ENCODE measurements at places on chromosomes 16 and 17.

- DNase-seq, result peak; percentile 41
Measured at GRCh38 chr16:87653234-87653633, 50.9 kb downstream of the JPH3 start.

GRCh38 chr17:34241062-34241461, 14.0 kb upstream of the CCL2 start:
- DNase-seq, result no peak

- no peak for DNase-seq
Measured at GRCh38 chr17:40307001-40307730, 1.8 kb upstream of the RARA start.

- no peak for DNase-seq
Measured at GRCh38 chr16:83046664-83047063, 419.9 kb downstream of the CDH13 start.

DNA sequence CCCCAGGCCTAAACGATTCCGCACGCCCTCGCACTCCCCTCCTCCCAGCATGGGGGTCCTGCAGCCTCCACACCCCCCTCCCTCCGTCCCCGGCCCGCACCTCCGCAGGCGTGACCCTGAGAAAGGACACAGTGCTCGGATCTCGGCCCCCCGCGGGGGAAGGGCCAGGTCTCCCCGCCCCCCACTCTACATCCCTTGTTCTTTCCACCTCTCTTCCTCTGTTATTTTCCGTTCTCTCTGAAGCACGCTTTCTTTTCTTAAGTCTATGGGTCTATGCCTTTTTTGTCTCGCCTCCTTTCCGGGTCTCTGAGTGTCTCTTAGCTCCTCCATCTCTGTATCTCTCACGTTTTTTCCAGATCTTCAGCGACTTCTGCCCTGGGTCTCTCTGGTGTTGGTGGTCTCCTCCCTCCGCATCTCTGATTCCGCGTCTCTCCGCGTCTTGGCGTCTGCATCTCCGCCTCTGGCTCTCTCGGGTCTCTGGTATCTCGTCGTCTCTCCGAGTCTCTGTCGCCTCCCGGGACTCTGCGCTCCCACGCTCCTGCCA, 2.1 kb upstream of the HES7 start:
- peak; percentile 36 for DNase-seq

DNA sequence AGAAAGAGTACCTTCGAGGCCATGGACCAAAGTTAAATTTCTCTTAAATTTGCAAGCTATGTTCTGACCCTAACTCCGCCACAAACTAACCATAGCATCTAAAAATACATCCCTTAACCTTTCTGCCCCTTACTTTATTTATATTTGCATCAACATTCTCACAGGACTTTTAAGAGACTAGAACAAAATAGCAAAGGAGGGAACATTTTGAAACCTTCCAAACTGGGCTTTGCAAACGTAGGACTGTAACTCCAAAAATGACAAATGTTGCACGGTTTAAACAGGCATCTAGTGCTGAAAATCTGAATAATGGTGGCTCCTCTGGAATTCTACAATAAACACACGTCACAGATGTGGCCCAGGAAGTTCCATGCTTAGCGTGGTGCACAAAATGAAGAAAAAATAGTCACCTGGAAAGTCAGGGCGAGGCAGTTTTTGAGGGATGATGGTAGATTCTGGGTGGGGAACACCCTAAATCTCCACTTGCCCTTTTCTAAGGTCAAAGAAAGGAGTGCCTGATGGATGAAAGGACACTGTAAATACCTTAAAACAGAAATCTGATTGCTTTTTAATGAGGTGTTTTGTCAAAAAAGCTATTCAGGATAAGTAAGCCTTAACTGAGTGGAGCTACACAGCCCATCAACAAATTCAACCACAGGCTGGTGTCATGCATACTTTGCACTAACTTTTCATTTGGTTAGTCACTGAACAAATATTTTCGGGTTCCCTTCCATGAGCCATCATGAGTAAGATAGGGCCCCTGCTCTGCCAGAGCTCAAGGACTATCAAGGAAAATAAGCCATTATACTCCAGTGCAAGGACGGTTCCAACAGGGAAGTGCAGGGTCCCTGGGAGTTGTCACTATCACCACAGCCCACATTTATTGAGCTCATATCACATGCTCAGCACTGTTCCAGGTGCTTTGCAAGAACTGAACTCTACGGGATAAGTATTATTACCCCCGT, 21.2 kb downstream of the ARHGAP17 start:
- DNase-seq, result peak; percentile 27

- DNase-seq, result no peak
Measured at GRCh38 chr17:13638855-13639458, 37.2 kb upstream of the HS3ST3A1 start.

- no peak for DNase-seq
Measured at GRCh38 chr16:75100603-75100990, 16.0 kb downstream of the LDHD start.

DNA sequence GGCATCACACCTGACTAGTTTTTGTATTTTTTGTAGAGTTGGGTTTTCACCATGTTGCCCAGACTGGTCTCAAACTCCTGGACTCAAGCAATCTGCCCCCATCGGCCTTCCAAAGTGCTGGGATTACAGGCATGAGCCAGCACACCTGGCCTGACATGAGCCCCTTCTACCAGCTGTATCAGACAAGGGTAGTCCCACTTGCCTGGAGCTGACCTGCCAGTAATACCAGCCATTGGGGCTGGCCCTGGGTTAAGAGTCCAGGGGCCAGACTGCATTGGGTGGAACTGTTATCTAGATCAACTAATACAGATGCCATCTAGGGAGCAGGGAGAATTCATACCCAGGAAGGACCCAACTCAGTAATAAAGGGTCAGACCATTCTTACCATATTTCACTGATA, 28.1 kb downstream of the WSB1 start:
- no peak for DNase-seq

- DNase-seq, result peak; percentile 53
Measured at GRCh38 chr16:12079412-12079965, 103.0 kb downstream of the SNX29 start.

DNA sequence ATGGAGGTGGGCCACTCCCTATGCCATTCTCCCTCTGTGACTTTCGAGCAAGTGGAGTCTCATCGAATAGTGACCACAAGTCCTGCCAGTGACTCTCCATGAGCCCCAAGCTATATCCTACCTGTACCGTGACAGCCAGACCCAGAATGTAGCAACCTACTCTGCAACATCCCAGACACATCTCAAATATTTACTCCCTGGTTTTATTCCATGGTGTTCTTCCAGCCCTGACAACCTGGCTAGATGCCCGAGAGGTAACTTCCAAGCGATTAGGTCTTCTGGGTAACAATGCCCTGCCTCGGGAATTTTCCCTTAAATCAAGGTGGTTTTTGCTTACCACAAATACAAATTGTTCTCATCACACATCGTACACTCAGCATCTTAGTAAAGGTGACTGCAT, 211.7 kb downstream of the ZFHX3 start:
- no peak for DNase-seq

- DNase-seq, result no peak
Measured at GRCh38 chr16:47858333-47858982, 297.3 kb downstream of the ABCC12 start.

DNA sequence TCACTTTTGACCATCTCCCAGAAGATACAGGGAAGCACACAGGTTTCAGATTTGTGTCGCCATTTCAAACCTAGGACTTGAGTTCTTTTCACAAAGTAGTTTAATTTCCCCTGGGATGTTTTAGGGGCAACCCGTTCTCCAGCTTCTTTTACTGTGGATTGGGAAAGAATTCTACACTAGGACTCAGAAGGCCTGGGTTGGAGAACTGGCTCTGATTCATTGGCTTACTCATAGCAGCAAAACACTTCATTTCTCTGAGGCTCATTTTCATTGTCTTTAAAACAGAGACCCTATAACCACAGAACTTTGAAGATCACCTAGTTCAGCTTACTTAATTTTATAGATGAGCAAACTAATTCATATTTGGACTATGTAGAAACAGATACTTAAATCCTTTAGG, 175.9 kb upstream of the SALL1 start:
- no peak for DNase-seq

DNA sequence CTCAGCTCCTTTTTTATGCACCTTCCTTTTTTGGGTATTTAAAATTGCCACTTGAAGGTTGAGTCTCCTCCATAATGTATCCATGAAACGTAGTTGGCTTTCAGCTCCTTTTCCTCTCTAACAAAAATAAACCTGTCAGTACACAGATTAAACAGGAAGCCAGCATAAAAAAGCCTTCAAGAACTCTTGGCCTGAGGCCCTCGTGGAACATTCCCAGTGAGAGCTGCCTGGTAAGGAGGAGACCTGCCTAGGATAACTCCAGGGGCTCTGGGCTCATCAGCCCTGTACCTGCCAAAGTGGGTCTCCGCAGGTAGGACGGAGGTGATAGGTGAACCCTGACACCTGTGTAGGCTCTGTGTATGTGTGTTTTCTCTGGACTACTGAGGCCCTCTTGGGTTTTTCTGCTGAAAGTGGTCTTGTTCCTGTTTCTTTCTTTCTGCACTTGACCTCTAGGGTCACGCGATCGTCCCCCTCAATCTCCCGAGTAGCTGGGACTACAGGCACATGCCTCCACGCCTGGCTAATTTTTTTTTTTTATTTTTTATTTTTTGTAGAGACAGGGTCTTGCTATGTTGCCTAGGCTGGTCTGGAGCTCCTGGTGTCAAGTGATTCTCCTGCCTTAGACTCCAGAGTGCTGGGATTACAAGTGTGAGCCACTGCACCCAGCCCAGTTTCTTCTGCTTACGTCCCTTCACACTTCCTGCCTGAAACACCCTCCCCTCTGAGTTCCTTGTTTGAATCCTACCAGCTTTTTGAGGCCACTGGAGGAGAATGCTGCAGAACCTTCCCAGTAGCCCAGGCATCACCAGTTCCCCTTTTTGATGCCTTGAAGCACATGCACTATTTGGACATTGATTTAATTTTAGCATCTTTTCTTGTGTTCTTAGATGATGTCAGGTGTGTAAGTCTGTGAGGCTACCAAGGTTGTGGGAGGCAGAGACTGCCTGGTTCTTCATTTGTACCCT, 9.8 kb downstream of the PGS1 start:
- DNase-seq, result no peak

GRCh38 chr16:84643180-84643583, 5.1 kb upstream of the KLHL36 start:
- no peak for DNase-seq

DNA sequence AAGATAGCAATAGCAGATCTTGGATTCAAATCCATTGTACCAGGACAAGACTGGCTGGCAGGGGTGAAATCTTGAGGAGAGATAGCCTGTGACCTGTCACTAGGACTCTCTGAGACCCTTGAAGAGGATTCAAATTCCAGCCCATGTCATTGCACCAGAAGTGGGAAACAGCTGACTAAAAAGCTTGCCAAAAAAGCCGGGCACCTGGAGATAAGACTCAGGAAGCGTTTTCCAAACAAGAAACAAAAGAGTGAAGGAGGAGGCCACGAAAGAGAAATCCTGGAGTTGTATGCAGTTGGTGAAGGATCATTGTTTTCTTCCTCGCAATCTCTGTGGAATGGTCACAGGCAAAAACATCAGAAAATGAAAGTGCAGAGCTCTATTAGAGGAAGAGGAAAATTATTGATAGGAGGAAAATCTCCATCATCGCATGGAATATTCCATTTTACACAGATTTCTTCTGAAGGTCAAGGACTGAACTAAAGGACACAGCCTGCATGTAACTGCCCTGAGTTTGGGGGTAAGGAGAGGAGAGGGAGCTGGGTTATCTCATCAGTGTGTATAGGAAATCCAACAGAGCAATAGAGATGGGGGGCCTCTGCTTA, 9.0 kb upstream of the WSB1 start:
- DNase-seq, result no peak

DNA sequence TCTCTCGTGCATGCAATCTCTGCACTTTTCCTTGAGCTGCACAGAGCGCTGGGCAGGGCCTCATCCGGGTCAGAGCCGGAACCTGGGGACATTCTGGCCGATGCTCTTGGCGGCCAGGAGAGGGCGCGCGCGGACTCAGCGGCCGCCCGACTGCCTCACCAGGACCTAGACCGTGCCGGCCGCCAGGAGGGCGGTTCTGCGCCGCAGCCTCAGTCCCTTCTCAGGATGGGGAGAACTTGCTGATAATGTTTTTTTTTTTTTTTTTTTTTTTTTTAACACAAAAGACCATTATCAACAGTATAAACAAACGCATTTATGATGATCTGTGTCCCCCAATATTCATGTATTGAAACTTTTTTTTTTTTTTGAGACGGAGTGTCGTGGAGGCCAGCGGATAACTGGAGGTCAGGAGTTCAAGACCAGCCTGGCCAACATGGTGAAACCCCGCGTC, 8.1 kb upstream of the FLYWCH2 start:
- peak; percentile 86 for DNase-seq

GRCh38 chr17:76104896-76105231, 1.3 kb upstream of the EXOC7 start:
- DNase-seq, result no peak

GRCh38 chr16:30764816-30765465, 2.8 kb downstream of the RNF40 start:
- DNase-seq, result no peak

GRCh38 chr16:54812229-54812628, 118.4 kb upstream of the IRX5 start:
- DNase-seq, result peak; percentile 9

DNA sequence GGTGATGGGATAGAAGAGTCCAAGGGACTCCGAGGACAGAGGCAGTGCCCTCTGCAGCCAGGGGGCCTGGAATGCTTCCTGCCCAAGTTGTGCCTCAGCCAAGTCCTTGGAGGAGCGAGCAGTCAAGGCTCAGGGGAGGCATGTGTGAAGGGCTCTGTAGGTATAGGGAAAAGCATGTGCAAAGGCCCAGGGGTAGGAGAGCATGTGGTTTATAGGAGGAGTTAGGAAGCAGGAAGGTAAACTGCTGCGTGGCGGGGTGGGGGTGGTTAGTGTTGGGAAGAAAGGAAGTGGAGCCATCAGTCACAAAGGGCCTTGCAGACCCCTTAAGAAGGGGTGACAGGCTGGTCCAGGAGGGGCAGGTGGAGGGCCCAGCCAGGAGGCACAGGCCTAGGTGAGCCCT, 7.2 kb downstream of the POLR3E start:
- no peak for DNase-seq

- DNase-seq, result no peak
Measured at GRCh38 chr16:81532491-81533174, 88.0 kb downstream of the CMIP start.

GRCh38 chr16:64408699-64409098, 713.2 kb downstream of the CDH11 start:
- DNase-seq, result no peak

- DNase-seq, result no peak
Measured at GRCh38 chr17:31015639-31016038, 44.8 kb downstream of the RNF135 start.

DNA sequence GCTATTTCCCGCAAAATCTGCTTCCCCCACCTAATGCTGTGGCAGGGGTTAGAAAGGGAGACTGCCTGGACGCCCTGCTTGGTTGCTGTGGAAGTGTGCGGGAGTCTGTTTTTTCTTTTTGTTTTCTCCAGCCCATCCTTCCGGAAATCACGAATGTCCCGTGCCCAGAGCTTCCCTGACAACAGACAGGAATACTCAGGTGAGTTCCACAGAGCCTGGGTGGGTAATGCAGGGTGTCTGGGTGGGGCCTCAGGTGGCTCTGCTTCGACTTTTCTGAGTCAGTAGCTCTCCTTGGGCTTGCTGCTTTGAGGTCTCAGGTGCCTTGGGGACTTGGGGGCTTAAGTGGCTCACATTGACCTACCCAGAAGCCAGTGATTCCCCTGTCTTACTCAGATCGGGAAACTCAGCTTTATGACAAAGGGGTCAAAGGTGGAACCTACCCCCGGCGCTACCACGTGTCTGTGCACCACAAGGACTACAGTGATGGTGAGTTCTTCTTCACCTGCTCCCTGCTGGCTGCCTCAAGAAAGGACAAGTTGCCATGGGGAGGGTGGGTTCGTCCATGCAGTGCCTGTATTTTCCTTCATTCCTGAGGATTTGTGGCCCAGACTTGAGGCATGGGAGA, 11.4 kb downstream of the LIMD2 start:
- DNase-seq, result no peak
